ENCODE measurements at places on chromosomes 16 and 17.
A peak's percentile ranks its signal among the peaks of the same experiment; 100 is the strongest.

GRCh38 chr16:23561586-23561985 is 4.1 kb downstream of the UBFD1 start:
- no peak for DNase-seq

DNA sequence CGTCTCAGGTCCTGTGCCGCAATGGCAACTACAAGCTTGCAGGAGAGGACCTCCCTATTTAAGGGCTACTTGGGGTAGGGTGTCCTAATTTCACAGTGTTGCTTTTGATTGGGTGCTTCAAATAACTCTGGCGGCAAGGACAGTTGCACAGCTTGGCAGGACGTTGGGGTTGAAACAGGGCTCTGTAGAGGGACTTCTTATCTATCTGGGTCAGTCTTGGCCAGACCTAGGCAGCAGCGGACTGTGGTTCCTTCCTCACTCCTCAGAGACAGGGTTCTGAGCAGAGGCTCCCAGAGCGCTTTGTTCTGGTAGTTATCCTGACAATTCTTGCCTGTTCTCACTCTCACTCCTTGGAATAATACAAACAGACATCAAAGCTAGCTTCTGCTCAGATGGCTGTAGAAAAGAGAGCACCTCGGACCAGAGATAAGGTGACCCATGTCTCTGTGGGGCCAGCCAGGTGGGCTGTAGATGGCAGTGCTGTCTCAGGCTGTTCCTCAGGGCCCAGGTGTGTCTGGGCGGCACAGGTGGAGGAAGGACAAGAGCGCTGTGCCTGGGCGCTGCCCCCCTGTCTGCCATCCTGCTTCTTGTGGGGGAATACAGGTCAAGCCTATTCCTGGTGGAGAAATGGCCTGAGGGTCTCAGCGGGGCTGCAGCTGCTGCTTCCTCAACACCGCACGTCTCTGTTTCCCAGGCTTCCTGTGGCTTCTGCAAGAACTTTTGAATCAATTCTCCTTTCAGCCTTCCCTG is 61.0 kb downstream of the PLD6 start:
- no peak for DNase-seq

DNA sequence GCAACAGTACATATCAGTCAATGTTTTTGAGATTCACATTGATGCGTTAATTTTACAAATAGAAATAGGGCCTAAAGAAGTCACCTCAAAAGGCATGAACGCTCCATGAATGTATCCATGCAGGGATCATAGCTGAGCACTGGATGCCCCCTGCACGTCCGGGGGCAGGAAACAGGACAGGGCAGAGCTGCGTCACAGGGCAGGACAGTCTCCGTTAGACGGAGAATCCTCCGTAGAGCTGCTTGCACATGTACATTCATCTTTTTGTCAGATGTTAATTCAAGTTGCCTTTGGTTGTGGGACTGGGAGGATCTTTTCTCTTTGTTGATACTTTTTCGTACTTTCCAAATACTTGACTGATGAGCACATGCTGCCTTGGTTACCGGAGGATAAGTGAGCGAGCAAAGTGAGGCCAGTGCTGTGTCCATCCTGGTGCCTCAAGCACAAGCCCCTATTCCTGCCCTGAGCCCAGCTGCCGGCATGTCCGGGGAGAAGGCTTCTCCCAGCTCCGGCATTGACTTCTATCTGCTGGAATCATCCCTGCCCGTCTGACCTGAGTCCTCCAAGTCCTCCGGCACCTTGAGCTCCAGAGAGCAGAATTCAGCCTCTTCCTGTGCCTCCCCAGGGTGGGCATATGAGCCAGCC is 15.0 kb downstream of the GAA start:
- no peak for DNase-seq

- peak; percentile 31 for DNase-seq
Observed at GRCh38 chr17:59842901-59843652, 49.7 kb downstream of the TUBD1 start.

- DNase-seq = peak; percentile 55
Observed at GRCh38 chr17:74862108-74862901, 2.6 kb upstream of the GRIN2C start.

GRCh38 chr16:48350736-48351135 is 34.5 kb downstream of the SIAH1 start:
- DNase-seq = no peak

DNA sequence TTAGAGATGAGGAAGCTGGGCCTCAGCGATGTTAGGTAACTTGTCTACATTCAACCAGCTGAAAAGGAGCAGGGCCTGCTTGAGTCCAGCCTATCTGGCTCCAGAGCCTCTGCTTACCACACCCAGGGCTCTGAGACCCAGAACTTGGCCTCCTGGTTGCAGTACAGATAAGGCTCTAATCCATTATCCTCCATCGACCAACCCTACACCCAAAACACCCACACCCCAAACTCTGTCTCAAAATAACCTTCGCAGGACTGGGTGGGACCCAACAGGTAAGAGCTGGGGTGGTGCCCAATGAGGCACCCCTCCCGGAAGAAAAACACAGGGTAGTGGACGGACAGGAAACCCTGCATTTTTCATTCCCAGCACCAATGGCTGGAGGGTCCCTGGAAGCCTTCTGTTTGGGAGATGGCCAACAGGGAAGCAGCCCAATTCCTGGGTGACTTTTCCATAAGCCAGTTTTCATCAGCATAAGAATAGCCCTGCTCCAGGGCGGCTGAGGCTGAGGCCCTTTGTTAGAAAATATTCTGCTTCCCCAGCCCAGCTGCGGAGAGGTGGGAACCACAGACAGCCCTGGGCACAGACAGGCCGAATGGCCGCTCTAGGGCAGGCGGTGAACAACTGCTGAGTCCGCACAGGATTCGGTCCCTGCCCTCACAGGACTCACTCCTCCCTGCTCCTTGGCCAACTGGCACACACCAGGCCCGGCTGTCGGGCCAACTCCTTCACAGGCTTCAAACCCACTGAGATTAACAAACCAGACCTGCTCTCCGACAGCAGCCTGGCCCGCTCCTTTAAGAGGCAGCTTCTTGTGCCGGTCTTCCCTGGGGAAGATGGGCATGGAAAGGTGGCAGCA is 9.8 kb downstream of the SMIM5 start:
- no peak for DNase-seq

DNA sequence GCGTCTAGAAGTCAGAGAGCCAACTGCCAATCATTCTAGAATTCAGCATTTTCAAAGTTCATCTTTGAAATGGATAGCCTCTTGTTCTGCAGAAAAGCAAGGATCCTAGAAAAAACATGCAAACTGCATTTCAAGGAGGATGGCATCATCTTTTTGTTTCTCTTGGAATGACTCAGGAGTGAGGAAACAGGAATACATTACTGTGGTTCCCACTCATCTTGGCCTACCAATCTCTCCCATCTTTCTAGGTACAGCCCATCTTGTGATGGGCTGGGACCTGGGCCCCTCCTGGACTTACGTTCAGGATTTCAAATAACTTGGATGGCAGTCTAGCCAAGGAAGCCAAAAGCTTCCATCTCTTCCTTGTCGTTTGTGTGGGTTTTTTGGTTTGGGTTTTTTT is 363.4 kb downstream of the CDH13 start:
- no peak for DNase-seq

GRCh38 chr16:82668094-82668493 is 41.3 kb downstream of the CDH13 start:
- no peak for DNase-seq

GRCh38 chr16:48546774-48547173 is 63.2 kb downstream of the N4BP1 start:
- DNase-seq = no peak

- no peak for DNase-seq
Observed at GRCh38 chr17:73986641-73987177, 216.8 kb upstream of the RPL38 start.

- no peak for DNase-seq
Observed at GRCh38 chr16:81238296-81239011, at the start of gene BCO1. TSS of gene BCO1 (plus strand) at chr16:81238689. CDS start at chr16:81238909, 220 bp downstream.

GRCh38 chr17:69959283-69959682 is 115.7 kb upstream of the KCNJ16 start:
- DNase-seq = no peak

- peak; percentile 78 for DNase-seq
Observed at GRCh38 chr16:56643080-56643778, 4.8 kb downstream of the MT1A start.

GRCh38 chr16:75379911-75380847 is 53.1 kb downstream of the CFDP1 start:
- peak; percentile 4 for DNase-seq

- DNase-seq = no peak
Observed at GRCh38 chr16:61792194-61792909, 243.9 kb downstream of the CDH8 start.

- DNase-seq = no peak
Observed at GRCh38 chr17:13596241-13596923, 5.3 kb downstream of the HS3ST3A1 start.

- DNase-seq = no peak
Observed at GRCh38 chr17:19249681-19250080, 12.5 kb downstream of the EPN2 start.

- no peak for DNase-seq
Observed at GRCh38 chr16:14050291-14051027, 20.7 kb upstream of the MRTFB start.

- DNase-seq = no peak
Observed at GRCh38 chr16:85963753-85964285, 64.9 kb downstream of the IRF8 start.

DNA sequence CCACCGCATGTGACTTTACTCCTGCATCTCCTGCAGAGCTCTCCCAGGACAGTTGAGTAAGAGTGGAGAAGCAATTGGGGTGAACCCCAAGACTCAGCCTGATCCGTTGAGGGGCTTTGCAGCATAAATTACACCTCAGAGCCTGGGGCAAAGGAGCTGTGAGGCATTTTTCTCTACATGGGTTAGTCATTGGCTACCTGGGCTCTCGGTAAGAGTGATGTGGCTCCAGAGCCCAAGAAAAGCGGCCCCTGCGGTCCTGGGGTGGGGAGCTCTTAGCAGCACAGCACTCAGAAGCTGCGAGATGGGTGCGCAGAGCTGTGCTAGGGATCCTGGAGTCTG is 40.4 kb upstream of the C16orf78 start:
- DNase-seq = no peak

DNA sequence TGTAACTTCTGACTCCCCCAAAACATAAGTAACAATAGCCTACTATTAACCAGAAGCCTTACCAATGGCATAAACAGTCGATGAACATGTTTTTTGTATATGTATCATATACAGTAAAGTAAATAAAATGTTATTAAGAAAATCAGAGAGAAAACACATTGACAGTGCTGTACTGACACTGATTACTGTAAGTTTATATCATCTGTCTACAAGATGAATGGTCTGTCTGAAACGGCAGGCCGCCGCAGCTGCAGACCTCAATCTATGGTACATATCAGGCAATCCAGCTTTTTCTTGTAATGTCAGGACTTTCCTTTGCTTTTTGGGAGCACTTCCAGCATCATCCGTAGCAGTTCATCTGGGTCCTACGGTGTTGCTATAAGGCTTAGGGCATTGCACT is 44.2 kb upstream of the RPH3AL start:
- no peak for DNase-seq

DNA sequence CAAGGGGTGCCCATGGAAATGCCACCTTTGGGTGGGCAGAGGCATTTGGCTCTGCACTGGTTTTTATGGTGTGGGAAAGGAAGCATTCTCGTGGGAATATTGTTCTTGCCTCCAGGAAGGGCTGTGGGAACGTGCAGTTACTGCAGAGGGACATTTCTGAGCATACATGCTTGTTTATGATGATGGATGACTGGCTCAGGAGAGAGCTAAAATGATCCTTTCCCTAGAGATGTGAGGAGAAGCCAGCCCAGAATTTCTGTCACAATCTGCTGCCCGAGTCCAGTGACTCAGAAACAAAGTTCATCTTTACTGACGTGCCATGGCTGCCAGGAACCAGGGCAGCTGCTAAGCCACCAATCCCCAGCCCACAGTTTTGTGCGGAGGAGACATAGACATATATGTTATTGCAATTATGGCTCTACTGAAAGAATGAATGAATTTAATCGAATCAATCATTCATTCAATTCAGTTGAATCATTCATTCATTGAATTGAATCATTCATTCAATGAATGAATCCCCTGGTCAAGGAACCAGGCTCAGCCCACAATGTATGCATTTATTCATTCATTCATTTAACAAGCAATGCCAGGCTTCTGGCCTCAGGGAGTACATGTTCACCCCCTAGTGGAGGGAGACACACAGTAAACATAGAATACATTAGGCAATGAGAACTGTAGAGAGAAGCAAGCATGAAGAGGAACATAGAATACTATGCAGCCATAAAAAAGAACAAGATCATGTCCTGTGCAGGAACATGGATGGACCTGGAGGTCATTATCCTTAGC is 414.4 kb upstream of the HSBP1 start:
- DNase-seq = no peak

- DNase-seq = no peak
Observed at GRCh38 chr16:60127196-60127595, 1393.1 kb upstream of the GOT2 start.

Measured in stimulated activated CD8-positive, alpha-beta memory T cell treated with anti-CD3 and anti-CD28 coated beads, Interleukin-4, amount 100 ng/mL, for 24 hours (primary cell).